ENCODE measurements at places on chromosomes 6 and 20.

DNA sequence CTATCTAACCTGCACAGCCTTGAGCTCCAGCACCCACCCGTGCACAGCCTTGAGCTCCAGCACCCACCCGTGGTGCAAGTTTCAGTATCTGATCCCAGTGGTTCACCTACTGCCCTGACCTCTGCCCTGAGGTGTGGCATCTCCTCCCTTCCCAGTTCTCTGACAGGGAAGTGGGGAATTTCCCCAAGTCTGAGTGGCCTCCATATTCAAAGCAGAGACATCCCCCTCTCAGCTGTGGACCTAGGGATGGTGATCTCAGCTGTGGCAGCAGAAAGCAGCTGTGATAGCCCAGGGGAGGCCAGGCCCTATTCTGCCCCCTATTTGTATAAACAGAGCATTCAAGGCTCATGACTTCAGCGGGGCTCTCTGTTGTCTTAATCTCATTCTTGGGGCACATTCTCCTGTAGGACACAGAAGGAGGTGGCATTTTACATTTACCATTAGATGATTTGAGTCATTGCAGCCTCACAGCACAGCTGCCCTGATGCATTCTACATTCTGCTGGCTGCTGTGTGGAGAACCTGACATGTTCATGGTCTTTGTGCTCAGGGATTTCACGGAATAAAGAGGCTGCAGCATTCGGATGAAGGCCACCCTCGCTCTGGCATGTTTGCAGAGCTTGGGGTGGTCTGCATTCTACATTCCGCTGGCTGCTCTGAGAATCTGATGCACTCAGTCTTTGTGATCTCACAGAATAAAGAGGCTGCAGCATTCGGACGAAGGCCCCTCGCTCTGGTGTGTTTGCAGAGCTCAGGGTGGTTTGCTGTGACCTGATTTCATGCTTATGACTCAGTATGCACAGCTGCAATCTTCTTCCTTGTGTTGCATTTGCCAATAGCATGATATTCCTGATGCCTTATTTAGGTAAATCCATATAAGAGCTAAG, 16.9 kb downstream of the GPR31 start:
- no peak for DNase-seq

- DNase-seq: no peak
Observed at GRCh38 chr20:43238833-43239232, 49.1 kb upstream of the PTPRT start.

DNA sequence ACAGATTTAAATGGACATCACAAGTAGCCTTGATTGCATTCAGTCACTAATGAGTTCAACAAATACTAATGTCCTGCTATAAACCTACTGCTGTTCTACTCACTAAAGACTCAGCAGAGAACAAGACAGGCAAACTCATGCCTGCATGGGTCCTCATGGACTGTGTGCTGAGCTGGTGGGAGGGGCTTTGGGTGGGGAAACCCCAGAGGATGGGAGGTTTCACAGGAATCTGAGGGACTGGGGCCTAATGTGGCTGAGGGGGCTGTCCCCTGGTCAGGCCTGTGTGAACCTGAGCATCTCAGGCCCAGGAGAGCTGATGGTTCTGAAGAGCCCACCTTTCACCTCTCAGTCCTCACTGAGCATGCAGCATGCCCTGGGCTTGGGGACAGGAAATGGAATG, 1.4 kb downstream of the CST8 start:
- no peak for DNase-seq

DNA sequence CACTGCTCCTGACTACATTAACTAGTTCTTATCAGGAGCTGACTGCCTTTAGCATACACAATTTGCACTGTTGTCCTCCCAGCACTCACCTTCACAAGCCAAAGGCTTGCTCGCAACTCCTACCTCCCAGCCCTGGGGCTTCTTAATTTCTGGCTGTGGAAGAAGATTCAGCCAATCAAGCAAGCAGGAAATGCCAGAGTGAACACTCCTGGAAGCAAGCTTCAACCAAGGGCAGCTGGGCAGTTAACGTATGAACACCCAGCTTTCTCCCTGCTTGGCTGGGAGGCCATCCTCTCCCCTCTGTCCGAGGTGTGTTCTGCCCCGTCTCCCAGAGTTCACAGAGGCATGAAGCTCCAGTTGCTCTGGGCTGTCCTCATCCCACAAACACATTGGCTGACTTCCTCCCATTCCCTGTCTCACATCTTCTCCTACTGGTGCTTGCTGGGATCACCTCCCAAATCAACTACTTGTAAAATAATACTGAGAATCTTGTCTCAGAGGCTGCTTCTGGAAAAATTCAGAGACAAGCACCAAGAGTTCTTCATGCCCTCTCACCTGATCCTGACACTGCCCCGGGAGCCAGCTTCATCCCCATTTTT, 15.3 kb upstream of the SRSF6 start:
- no peak for DNase-seq

GRCh38 chr6:106167096-106167814, 81.1 kb downstream of the PRDM1 start:
- DNase-seq: no peak

DNA sequence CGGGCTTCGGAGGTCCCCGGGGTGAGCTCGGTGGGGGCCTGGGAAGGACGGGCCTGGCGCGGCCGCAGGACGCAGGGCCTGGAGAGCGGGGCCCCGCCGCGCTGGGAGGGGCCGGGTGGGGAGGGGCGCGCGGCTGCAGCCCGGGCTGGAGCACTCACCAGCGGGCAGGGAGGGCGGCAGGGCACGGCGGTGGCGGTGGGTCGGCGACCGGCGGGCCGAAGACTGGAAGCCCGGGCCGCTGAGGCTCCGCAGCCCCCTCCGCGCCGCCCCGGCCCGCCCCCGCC, at the start of gene GATA5:
Gene GATA5, minus strand, starts transcription at position 224 of the 284 bp plus-strand sequence. CDS start 474 bp downstream, outside the sequence.
- no peak for DNase-seq

- no peak for DNase-seq
Observed at GRCh38 chr20:50453533-50454244, 56.5 kb upstream of the PTPN1 start.

GRCh38 chr6:21595285-21596144, 2.0 kb downstream of the SOX4 start:
- DNase-seq: no peak

- no peak for DNase-seq
Observed at GRCh38 chr20:53734006-53734688, 140.5 kb upstream of the ZNF217 start.

DNA sequence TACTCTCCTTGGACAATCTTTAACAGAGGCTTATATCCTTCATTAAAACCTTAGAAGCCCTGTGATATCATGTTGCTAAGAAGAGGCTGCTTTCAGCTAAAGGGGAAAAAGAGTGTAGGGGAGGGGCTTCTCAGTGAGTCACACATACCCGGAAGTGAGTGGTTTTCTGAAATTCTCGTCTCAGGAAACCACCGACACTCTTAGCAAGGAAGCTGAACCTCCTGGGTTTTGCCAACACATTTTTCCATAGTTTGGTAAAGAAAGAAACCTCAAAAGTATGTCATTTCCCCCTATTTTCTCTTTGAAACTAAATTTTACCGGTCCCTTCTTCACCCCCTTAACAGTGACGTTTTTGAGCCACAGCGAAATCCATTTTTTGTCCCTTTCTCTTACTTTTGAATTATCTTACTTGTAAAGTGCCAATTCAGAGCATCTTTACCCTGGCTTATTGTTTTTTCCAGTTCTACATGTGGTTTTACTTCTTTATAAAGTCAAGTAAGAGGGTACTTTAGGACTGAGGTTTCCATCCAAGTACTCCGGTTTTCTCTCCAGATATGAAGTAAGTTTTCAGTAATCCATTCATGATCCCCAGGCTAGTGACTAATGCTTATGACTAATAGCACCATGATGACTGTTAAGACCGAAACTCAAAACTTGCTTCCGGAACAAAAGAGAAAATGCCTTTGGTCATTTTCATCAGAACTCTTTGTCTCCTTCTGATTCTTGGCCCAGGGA, 219.3 kb downstream of the ARHGAP18 start:
- peak; percentile 73 for DNase-seq

GRCh38 chr20:43590036-43590391, 723 bp upstream of the IFT52 start:
- no peak for DNase-seq

DNA sequence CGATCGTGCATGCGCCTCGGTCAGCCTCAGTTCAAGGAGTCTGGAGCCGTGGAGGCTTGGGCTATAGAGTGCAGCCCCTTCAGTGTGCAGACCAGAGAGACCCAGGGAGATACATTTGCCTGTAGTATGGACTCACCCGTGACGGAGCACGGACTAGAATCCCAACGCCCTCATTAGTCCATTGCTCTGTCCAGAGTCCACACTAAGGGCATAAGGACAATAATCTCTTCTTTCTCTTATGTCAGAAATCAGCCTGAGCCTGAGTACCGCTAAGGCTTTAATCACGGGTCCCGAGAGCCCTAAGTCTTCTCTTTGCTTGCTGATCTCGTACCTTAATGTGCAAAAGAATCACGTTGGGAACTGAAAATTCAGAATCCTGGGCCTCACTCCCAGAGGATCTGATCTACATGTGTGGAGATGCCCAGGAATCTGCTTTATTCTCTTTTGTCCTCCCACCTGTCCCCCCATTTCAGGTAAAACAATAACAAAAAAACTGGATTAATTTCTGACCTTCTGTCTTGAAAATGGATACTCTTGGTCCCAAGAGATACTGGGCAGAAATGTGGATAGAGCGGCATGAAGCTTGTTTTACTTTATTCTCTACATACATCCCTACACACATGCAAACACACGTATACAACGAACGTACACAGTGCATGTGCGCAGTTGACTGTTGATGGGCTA, 671 bp downstream of the BPHL start:
- DNase-seq: peak; percentile 49

DNA sequence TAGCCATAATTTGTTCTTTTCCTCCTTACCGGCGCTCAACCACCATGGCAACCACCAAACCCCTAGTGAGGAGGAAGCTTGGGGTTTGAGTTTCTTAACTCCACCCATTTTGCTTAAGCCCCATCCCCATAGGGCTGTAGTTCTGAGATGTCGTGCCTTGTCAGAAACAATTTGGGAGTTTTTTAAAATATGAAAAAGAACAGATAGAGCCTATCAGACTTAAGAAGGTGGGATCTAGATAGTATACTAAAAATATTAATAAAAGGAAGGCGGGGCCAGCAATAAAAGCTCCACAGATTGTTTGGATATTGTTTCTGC, 5.6 kb downstream of the BRD2 start:
- no peak for DNase-seq

- no peak for DNase-seq
Observed at GRCh38 chr6:123879749-123880148, 76.1 kb downstream of the NKAIN2 start.

- peak; percentile 93 for DNase-seq
Observed at GRCh38 chr20:61970357-61970756, 95.3 kb downstream of the TAF4 start.

GRCh38 chr20:272718-273117, 15.2 kb downstream of the DEFB132 start:
- no peak for DNase-seq

DNA sequence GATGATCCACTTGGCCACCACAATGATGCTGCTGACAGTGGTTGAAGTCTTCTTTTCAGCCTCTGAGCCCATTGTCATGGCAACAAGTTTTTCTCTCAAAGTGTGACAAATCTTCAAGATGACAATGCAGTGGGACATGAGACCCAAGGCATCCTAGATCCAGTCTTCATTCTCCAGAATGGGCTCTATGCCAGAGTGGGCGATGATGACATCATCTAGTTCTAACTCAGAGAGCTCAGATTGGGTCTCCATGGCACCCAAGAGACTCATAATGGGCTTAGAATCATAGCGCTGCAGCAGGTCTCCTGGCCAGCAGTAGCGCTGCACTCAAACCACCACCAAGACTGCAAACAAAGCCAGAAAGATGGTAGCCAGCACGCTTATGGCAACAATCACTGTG, 973.6 kb downstream of the EYS start:
- DNase-seq: no peak

- DNase-seq: peak; percentile 21
Observed at GRCh38 chr6:139474145-139475108, 100.0 kb upstream of the CITED2 start.

- no peak for DNase-seq
Observed at GRCh38 chr6:161235776-161236633, 37.9 kb downstream of the AGPAT4 start.

- peak; percentile 91 for DNase-seq
Observed at GRCh38 chr20:19974630-19975435, 42.3 kb upstream of the NAA20 start.

GRCh38 chr20:8535403-8536261, 403.6 kb downstream of the PLCB1 start:
- no peak for DNase-seq

DNA sequence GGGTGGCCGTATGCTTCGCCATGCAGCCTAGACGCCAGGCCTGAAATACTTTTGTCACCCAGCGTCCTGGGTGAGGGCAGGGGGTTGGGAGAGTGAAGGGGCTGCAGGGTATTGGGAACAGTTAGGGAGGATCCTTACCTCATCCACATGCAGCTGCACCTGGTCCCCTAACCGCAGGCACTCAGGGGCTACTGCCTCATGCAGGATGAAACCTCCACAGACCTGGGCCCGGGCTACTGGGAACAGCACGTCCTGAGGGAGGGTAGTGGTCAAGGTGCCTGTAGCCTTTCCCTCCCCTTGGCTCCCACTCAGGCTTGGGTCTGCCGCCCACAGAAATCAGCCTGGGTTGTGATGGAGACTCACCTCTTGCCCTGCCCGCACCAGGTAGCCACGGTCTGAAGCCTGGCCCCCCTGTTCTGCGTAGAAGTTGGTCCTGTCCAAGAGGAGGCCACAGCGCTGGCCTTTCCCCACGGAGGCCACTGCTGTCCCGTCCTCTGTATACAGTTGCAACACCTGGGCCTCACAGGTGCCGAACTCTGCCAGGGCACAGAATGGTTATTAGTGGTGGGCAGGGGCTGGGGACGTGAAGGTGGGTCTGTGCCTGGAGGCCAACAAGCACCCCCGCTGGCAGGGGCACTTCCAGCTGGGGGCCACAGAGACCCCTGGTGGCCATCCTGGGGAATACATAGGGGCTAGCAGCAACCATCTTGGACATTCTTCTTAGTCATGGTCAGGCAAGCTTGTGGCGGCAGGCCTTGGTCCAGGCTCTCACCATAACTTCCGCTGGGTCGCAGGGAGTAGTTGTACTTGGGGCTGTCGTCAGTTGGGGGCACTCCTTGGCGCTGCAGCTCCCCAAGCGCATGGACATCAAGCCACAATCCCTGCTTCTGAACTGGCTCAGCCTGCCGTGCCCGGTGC, 8.6 kb downstream of the AARS2 start:
- no peak for DNase-seq

GRCh38 chr6:17032590-17032987, 69.3 kb upstream of the STMND1 start:
- no peak for DNase-seq

DNA sequence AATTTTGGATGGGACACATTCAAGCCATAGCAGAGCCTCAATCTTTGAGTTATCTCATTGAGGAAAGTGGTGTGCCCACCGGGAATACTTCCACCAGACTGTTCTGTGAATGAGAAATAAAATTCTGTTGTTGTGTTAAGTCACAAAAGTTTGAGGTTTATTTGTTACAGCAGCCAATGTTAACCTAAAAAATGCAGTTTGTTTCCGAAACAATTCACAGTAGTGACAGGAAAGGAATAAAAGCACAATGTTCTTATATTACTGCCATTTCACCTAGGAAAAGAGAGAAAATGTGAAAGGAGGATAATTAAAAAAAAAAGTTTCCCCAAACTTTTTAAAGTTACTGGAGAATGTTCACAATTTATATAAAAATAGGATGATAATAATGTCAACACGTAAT, 344.6 kb downstream of the CD83 start:
- DNase-seq: no peak
